ENCODE measurements at places on chromosomes 5 and 9.

DNA sequence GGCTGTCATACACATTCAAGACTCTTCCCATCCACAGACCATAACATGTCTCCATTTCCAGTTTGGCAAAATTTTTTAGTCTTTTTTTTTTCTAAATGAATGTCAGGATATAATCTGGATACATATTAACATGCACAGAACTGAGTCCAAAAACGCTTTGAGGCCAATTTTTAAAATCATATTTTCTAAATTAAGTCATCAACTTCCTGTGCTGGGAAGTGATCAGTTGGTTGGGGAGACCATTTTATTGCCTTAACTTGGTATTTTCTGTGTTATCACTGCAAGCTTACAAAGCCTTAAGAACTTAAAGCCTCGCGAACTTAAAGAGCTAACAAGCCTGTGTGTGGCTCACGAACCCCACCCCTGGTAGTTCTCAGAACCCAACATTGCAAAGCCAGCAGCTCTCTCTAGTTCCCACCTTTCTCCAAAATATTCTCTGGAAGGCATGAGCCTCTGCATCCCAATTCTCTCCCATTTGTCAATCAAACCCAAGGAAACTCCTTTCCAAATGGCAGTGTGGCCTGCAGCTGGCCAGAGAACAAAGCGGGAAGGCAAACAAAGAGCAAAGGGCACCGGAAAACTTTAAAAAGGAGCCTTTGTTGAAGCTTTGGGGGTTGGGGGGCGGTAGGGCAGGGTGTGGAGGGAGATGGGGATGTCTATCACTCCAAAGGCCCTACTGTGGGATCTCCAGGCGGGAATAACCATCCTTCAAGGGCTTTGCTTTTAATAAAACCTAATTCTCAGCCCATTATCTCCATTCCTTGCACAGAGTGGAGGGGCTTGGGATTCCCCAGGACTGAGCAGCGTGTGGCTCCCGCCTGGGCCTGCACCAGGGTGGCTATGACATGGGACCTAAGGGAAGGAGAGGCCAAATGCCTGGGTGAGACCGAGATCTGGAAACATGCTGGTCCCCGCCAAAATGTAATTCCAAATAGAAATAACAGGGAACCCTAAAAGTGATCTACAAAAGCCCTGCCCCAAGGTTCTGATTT, 65.0 kb downstream of the ROR2 start:
- no peak for DNase-seq

- DNase-seq = no peak
These were observed 1125.4 kb downstream of the EFNA5 start for GRCh38 chr5:106545325-106545724.

DNA sequence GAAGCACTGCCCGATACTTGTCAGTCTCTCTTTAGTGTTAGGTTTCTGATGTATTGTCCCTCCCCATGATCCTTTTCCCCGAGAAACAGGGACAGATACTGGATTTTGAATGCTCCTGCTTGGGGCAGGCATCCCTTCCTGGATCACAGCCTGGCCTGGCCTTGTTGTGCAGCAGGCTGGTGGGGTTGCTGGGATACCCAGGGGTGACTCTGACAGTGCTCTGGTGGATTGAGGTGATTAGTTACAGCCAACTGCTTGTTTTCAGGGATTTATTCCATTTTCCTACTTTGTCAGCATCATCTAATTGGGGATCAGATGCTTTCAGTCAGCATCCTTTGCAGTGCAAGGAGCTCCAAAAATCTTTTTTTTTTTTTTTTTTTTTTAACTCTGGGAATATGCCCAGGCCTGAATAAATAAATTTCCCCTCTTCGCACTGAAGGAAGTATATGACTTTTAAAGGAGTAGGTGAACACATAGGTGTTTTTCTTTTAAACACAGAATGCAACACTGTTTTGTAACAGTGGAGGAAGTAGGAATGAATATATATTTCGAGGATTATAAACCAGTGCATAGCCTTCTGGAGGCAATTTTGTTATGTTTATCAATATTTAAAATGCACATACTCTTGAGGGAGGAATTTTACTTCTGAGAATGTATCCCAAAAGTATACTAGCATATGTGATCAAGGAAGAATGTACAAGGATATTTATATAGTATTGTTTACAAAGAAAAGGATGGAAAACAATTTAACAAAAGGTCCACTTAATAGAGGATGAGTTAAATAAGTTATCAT, 127.3 kb upstream of the ELL2 start:
- DNase-seq = no peak

DNA sequence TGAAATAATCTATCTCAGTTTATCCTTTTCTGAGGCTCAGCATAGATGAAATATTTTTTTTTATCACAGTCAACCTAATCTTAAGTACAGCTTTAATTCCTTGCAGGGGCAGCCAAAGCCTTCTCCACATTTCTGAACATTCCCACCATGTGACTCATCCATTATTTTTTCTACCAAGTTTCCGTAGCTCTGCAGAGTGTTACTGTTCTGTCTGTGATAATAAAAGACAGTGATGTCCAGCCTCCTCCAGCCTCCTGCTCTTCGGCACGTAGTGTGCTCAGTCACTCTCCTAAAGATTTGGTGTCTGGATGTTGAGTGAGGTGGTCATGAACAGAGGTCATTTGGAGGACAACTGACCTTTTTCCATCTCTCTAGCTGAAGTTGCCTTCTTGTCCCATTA, 338.1 kb upstream of the ADAMTS16 start:
- DNase-seq = no peak
